ENCODE measurements at places on chromosomes 12 and 14.

- no peak for DNase-seq
These were observed 34.8 kb upstream of the FRMD6 start for GRCh38 chr14:51616724-51617409.

DNA sequence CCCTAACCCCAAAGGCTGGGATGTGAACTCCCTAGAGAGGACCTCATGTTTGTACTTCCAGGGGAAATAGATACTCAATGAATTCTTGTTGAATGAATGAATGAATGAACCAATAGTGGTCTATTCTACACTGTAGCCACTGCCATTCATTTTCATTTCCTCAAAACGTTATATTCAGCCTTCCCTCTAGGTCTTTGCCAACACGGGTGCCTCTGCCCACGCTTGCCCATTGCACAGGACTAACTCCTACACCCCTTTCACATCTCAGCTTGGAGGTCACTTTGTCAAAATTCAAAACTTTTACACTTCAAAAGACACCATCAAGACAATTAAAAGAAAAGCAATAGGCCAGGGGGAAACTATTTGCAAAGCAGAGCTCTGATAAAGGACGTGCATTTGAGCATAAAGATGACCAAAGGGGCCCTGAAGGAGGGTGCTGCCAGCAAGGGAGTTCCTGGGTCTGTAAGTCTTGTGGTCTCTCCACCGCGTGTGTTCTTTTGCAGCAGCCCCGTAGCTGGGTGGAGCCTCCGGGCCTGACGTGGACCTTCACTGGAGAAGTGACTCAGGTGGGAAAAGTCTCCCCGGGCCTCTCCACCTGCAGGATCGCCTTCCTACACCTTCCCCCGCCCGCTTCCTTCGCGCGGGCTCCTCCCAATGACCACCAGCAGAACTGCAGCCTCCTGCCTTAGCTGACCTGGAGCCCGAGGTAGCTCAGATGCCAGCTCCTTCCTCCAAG is 31.5 kb downstream of the TMEM63C start:
- DNase-seq = no peak

- no peak for DNase-seq
These were observed 34.2 kb upstream of the KTN1 start for GRCh38 chr14:55545779-55546178.

- DNase-seq = no peak
These were observed 825.7 kb downstream of the AACS start for GRCh38 chr12:125890971-125891370.

- no peak for DNase-seq
These were observed 321.2 kb downstream of the SLC16A7 start for GRCh38 chr12:59916988-59917387.

GRCh38 chr14:39734306-39734705 is 302.1 kb upstream of the FBXO33 start:
- no peak for DNase-seq

- DNase-seq = no peak
These were observed 46.2 kb upstream of the JDP2 start for GRCh38 chr14:75381642-75382041.

- DNase-seq = no peak
These were observed 384.8 kb downstream of the EGLN3 start for GRCh38 chr14:33566082-33566481.

DNA sequence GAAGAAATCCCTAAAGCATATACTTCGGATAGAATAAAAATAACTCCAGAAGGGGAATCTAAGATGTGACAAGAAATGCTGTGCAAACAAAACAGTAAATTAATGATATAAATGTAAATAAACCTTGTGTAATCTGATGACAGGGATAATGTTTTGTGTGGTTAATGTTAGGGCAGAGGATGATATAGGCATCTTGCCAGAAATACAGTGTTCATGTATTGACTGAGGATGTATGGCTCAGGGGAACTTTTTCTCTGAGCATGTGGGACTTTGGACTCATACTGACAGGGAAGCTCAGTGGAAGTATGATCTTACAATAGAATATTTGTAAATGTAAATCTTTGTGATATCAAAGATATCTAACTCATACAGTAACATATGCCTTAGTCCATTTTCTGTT is 420.2 kb downstream of the TMTC2 start:
- no peak for DNase-seq

DNA sequence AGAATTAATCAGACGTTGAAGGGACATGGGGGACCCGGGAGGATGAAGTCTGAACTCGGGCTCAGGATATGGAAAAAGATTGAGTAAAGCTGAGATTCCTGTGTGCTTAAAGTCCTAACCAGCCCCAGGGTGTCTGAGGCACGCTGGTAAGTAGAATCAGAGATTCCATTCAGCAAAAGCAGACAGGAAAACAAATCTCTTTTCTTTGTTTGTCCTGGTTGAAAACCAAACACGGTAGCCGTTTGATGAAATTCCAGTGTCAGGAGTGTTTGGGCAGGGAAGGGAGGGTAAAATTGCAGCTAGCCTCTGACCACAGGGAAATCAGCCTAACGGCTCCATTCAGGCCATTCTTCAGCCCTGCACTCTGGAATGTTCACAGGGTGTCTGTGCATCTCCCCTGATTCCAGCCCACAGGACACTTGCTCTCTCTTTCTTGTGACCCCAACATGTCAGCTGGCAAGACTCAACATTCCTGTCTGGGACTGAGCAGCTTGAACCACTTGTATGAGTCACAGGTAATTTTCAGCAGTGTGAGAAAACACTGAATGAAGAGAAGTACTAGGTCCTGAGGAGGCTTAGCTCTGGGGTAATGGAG is 31.0 kb downstream of the NINJ2 start:
- no peak for DNase-seq

- DNase-seq = no peak
These were observed 525.8 kb upstream of the FBXO33 start for GRCh38 chr14:39957987-39958386.

- DNase-seq = no peak
These were observed 11.8 kb upstream of the CD27 start for GRCh38 chr12:6432991-6433390.

DNA sequence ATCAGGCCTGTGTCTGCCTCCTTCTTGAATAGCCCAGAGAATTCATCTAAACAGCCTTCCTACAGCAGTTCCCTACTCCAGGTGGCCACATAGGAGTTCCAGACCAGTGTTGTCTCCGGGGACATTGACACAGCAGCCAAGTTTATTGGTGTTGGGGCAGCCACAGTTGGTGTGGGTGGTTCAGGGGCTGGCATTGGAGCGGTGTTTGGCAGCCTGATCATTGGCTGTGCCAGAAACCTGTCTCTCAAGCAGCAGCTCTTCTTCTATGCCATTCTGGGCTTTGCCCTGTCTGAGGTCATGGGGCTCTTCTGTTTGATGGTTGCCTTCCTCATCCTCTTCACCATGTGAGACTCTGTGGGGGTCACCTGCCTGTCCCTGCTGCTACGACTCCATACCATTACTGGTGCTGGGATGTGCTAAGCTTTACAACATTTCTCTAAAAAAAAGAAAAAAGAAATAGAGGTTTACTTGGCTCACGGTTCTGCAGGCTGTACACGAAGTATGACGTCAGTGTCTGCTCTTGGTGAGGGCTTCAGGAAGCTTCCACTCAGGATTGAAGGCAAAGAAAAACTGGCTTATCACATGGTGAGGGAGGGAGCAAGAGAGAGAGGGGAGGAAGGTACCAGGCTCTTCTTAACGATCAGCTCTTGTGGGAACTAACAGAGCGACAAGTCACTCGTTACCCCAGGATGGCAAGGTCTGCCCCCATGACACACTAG is 57.5 kb downstream of the CHST11 start:
- DNase-seq = no peak

- DNase-seq = no peak
These were observed 24.0 kb downstream of the FGF6 start for GRCh38 chr12:4421590-4422031.

DNA sequence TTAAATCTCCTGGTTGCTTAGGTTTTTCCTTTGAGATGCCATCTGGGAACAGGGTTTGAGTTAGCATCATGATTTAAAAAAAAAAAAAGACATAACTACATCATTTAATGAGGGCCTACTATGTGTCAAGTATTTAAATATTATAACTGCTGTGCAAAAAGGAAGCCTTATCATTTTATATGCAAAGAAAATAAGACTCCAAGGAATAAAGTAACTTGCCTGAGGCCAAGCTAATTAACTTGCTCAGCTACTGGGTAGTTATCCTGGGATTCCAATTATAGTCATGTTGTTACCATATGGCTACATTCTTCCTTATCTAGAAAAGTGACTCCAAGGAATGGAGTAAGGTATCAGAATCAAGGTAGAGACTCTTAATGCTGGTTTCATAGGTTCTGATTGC is 123.5 kb downstream of the SLC41A2 start:
- DNase-seq = no peak

GRCh38 chr12:69284131-69284530 is 44.8 kb downstream of the CPSF6 start:
- DNase-seq = peak; percentile 7

DNA sequence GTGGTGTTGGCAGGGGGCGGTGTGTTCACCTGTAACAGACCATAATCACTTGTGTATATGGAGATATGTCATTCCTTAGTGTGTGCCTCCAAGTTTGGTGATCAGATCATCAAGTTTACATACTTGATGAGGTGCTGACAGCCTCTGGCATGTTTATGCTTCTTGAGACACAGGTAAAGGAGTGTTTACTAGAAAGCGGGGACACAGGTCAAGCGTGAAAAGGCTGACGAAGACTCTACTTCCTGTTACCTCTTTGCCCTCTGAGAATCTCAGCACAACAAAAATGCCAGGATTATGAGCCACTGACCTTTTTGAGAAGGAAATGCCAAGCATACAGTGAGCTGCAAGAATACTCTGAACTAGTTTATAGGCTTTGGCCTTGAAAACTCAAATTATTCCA is 29.6 kb downstream of the PRDM4 start:
- DNase-seq = no peak

DNA sequence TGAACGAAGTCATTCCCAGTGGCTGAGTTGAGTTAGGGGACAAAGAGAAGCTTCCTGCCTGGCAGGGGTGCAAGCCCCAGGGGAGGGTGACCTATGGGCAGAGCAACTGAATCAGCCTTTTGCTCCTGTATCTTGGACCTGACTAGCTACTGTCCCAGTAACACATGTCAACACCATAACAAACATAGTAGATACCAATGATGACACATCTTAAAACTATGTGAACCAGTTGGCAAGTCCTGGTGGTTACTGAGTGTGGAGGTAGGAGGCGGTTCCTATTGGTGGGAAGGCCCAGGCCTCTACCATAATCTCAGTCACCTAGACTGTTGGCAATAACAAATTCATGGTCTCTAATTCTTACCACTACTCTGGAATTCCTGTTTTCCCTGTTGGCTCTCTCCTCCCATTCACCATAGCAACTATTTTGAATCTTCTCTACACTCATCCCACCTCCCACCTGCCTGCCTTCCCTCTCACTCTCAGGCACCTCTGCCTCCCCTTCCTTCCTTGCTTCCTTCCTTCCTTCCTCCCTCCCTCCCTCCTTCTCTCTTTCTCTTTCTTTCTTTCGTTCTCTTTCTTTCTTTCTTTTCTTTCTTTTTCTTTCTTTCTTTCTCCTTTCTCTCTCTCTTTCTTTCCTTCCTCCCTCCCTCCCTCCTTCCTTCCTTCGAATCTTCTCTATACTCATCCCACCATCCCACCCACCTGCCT is 8.1 kb upstream of the P2RX7 start:
- DNase-seq = no peak

GRCh38 chr14:39555749-39556148 is 123.5 kb upstream of the FBXO33 start:
- DNase-seq = no peak

- DNase-seq = no peak
These were observed 36.4 kb upstream of the ATXN2 start for GRCh38 chr12:111635524-111635923.

DNA sequence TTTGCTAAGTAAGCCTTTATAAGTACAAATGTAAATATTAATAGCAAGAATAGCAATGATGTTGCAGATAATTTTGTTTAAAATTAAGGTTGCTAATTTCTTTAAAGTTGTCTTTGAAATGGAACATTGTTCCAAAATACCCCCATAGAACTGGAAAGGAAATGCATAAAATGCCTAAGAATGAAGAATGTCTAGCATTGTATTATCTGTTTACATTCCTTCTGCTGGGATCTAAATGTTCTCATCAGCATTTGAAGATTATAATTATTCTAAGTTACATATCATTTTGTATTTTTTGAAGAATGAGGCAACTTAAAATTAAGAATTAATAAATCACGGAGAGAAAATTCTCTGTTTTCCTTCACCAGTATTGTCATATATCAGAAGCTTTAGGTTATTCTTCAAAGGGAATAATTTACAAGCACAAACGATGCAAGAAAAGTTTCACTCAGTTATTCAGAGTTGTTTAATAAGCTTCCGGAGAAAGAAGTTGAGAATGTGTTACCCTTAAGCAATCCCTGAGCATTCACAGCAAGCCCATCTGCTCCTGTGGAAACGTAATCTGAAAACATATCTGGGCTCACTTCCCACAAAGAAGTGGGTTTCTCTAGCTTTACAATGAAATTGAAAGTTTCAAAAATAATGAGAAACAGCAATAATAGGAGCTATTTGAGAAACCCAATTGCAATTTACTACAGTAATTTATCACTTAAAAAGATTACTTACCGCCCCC is 21.3 kb downstream of the SLC6A15 start:
- no peak for DNase-seq

GRCh38 chr12:64029013-64029857 is 184.7 kb downstream of the SRGAP1 start:
- no peak for DNase-seq

GRCh38 chr14:96105926-96106441 is 66.8 kb downstream of the C14orf132 start:
- no peak for DNase-seq

- DNase-seq = no peak
These were observed 20.6 kb downstream of the SBNO1 start for GRCh38 chr12:123344086-123344485.

DNA sequence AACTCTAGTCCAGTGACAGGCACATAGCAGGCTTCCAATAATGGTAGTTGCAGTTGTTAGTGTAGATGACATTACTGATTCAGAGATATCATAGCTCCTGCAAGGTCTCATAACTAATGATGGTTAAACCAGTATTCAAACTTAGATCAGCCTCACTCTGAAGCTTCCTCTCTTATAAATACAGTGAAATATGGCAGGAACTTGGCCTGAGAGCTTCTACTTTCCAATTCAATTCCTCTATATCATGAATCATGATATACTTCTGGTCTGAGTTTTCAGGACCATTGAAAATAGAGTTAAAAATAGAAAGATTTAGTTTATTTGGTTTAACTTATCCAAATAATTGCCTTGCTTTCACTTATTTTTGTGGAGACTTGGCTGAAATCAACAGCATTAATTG is 167.5 kb upstream of the NOVA1 start:
- no peak for DNase-seq
